Activated CD4-positive, alpha-beta T cell treated with anti-CD3 and anti-CD28 coated beads, Interleukin-2, amount 10 ng/mL, durations not matched to agents 24 days and 14 days (primary cell): ENCODE measurements at places on chromosomes 5 and 9. TPM values are rescaled to one million over a fixed set of nuclear protein-coding genes. Genes with fewer than 3 reads are reported as not detected.

DNA sequence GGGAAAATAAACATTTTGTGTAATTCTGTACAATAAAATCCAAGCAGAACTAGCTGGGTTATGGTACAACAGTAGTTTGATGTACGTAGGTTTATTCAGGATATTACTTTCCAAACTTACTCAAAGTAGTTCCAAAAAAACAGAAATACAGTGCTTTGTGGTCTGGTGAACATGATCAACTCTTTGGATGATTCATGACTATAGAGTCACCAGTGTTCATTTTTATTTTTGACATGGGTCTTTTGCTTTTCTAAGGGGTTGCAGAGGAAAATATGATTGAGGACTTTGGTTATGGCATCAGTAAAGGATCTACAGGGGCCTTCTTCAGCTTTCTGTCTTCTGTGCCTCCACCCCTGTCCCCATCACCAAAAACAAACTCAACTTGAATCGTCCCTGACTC is 127.2 kb downstream of the TLE4 start:
- DNase-seq, result no peak
- no peaks in the 10 kb centered on the region for H3K27me3 ChIP-seq
- peaks cover 24% of the 10 kb centered on the region for H3K4me1 ChIP-seq
- no peak overlapping the region for H3K27ac ChIP-seq
- H3K36me3 ChIP-seq, result peaks cover 5% of the 10 kb centered on the region
- no peak overlapping the region for H3K4me3 ChIP-seq

GRCh38 chr9:88370346-88370745 is 17.9 kb upstream of the SPIN1 start:
- peaks cover 12% of the 10 kb centered on the region for H3K27me3 ChIP-seq
- no peak overlapping the region for H3K27ac ChIP-seq
- DNase-seq, result no peak
- no peaks in the 10 kb centered on the region for H3K4me1 ChIP-seq

GRCh38 chr5:43367453-43367852 is 44.7 kb downstream of the CCL28 start:
- no peak overlapping the region for H3K4me3 ChIP-seq
- no peak for DNase-seq
- peaks cover 5% of the 10 kb centered on the region for H3K36me3 ChIP-seq
- H3K27me3 ChIP-seq, result no peaks in the 10 kb centered on the region
- no peaks in the 10 kb centered on the region for H3K4me1 ChIP-seq

DNA sequence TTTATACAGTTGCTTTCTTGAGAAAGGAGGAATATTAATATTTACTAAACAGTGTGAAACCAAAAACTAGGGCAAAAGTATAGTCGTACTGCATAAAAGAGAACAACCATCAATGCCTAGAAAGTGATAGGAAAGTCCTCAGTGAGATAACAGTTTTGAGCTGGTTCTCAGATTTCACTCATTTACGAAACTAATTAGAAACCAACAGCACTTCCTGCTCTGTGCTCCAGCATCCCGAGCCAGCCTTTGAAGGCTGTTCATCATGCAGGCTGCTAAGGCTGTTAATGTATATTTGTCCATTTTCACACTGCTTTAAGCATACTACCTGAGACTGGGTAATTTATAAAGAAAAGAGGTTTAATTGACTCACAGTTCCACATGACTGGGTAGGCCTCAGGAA is 2039.9 kb downstream of the EFNA5 start:
- no peak overlapping the region for H3K27ac ChIP-seq
- DNase-seq, result no peak
- no peaks in the 10 kb centered on the region for H3K27me3 ChIP-seq
- no peaks in the 10 kb centered on the region for H3K4me1 ChIP-seq
- H3K4me3 ChIP-seq, result no peak overlapping the region

GRCh38 chr9:68648971-68649370 is 56.1 kb upstream of the PIP5K1B start:
- H3K36me3 ChIP-seq, result peaks cover 4% of the 10 kb centered on the region
- H3K4me1 ChIP-seq, result peaks cover 51% of the 10 kb centered on the region
- peak overlapping the region; percentile 51 for H3K27ac ChIP-seq
- peak overlapping the region; percentile 31 for H3K4me3 ChIP-seq
- no peak for DNase-seq
- H3K27me3 ChIP-seq, result no peaks in the 10 kb centered on the region

- H3K27ac ChIP-seq, result no peak overlapping the region
- peaks cover 2% of the 10 kb centered on the region for H3K27me3 ChIP-seq
- no peak for DNase-seq
- peaks cover 13% of the 10 kb centered on the region for H3K4me1 ChIP-seq
- H3K4me3 ChIP-seq, result no peak overlapping the region
Observed at GRCh38 chr5:77262697-77263096, 52.2 kb downstream of the PDE8B start.

- H3K4me1 ChIP-seq, result no peaks in the 10 kb centered on the region
- H3K27ac ChIP-seq, result no peak overlapping the region
- no peak for DNase-seq
Observed at GRCh38 chr5:174186096-174186695, 140.7 kb downstream of the NSG2 start.

- peaks cover 21% of the 10 kb centered on the region for H3K4me1 ChIP-seq
- no peak overlapping the region for H3K4me3 ChIP-seq
- no peak for DNase-seq
- H3K36me3 ChIP-seq, result no peaks in the 10 kb centered on the region
- H3K27me3 ChIP-seq, result peaks cover 2% of the 10 kb centered on the region
- H3K27ac ChIP-seq, result no peak overlapping the region
Observed at GRCh38 chr5:41875121-41875520, 4.9 kb upstream of the OXCT1 start.

- DNase-seq, result no peak
- H3K36me3 ChIP-seq, result no peaks in the 10 kb centered on the region
- no peaks in the 10 kb centered on the region for H3K4me1 ChIP-seq
- H3K27me3 ChIP-seq, result no peaks in the 10 kb centered on the region
- no peak overlapping the region for H3K27ac ChIP-seq
Observed at GRCh38 chr5:5078009-5078897, 61.9 kb upstream of the ADAMTS16 start.

DNA sequence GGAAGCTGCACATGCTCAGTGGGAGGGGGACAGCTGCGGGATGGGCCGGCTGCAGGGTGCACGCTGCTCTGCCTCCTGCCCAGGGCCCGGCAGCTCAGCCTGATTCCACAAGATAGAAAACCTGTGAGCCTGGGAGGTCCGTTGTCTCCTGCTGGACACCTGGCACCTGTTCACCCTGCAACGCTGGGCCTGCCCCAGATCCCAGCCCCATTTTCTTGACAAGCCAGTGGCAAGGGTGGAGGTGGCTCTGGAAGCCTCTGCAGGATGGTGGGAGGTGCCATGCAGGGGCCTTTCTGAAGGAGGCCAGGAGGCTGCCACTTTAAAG is 68.1 kb upstream of the RNF130 start:
- no peaks in the 10 kb centered on the region for H3K36me3 ChIP-seq
- H3K4me3 ChIP-seq, result no peak overlapping the region
- no peak for DNase-seq
- peaks cover 9% of the 10 kb centered on the region for H3K4me1 ChIP-seq
- no peaks in the 10 kb centered on the region for H3K27me3 ChIP-seq
- H3K27ac ChIP-seq, result no peak overlapping the region

DNA sequence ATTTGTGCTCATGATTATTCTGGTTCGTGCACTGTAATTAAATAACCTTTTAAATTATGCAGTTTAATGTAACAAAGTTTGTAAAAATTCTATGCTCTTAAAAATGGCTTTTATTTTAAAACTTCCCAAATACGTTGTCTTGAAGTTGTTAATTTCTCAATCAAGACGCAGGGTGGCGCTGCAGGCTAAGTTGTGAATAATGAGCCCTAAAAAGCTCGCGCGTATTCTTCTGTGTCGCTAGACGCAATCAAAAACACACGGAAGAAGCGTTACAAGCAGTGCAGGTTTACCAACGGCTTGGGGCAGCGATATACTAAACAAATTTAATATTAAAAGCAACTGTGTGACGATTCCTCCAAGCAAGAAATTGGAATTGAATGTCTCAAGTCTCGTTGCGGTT is at the start of gene PCDHB4:
PCDHB4 (plus strand) TSS at position 256 of the 400 bp plus-strand sequence. CDS start 181 bp downstream, outside the sequence.
- DNase-seq, result no peak
- no peaks in the 10 kb centered on the region for H3K27me3 ChIP-seq
- H3K27ac ChIP-seq, result no peak within 1 kb of the TSS
- no peaks in the 10 kb centered on the region for H3K36me3 ChIP-seq
- no peak within 1 kb of the TSS for H3K4me3 ChIP-seq
- H3K4me1 ChIP-seq, result no peaks in the 10 kb centered on the region

DNA sequence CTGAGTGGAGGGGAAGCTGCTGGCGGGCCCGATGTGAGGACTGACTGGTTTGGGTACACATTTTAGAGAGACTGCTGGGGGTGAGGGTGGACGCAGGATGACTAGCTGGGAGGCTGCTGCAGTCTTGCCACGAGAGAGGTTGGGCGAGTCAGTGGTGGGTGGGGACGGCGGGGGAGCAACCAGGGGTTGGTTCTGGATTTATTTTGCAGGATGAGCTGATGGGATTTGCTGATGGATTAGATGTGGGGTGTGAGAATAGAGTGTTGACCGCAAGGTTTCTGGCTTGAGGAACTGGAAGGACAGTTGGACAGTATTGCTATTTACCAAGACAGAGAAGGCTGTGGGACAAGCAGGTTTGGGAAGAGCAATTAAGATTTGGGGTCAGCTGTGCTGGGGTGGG is 5.8 kb upstream of the NDST1 start:
- no peak overlapping the region for H3K4me3 ChIP-seq
- no peaks in the 10 kb centered on the region for H3K4me1 ChIP-seq
- peaks cover 3% of the 10 kb centered on the region for H3K27me3 ChIP-seq
- DNase-seq, result no peak
- H3K36me3 ChIP-seq, result no peaks in the 10 kb centered on the region

DNA sequence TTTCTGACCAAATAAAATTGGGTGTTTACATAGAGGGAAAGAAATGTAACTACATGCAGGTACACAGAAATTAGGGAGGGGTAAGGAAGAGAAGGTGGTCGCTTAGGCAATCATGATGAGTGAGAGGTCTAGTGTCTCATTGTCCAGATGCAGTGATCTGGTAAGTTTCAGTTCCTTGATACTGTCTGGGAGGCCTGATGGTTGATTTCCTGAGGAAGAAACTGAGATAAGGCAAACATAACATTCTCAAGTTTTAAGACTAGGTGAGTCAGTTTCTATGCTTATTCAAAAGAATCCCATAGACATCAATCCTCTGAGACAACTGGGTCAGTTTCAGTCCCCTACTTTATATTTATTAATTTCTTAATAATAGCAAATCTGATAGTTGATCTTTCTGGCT is 843.3 kb upstream of the CDH10 start:
- H3K27ac ChIP-seq, result no peak overlapping the region
- DNase-seq, result no peak
- no peak overlapping the region for H3K4me3 ChIP-seq
- H3K27me3 ChIP-seq, result no peaks in the 10 kb centered on the region
- H3K36me3 ChIP-seq, result no peaks in the 10 kb centered on the region
- H3K4me1 ChIP-seq, result no peaks in the 10 kb centered on the region

DNA sequence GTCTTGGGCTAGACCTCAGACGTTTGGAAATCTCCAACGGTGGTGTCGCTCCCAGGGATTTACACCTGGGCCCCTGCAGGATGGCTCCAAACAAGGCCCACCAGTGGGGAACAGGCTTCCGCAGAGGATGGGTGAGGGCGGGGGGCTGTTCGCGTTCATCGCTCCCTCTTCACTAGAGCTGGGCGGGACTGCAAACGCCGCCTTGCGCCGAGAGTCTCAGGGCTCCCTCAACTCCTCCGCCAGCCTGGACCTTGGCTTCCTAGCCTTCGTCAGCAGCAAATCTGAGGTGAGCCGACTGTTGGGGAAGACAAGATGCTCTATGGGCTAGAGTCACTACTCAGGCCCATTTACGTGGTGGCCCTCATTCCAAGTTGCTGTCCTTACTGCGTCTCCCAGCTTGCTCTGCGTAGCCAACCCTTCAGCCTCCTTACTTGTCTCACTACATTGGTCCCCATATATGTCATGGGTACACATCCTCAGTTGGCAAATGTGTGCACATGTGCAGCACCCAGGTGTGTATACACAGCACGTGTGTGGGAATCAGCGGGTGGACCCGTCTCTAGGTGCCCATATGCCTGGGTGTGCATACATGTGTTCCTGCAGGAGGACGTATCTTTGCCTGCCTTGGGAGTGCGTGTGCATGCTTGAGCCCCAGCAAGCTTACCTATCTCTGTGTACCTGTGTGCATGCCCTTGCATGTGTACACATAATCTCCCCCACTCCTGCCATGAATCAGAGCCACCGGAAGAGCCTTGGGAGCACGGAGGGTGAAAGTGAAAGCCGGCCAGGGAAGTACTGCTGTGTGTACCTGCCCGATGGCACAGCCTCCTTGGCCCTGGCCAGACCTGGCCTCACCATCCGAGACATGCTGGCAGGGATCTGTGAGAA is 10.5 kb downstream of the RGS14 start:
- no peak overlapping the region for H3K4me3 ChIP-seq
- no peak for DNase-seq
- H3K4me1 ChIP-seq, result peaks cover 53% of the 10 kb centered on the region
- H3K27me3 ChIP-seq, result no peaks in the 10 kb centered on the region
- H3K36me3 ChIP-seq, result peaks cover 42% of the 10 kb centered on the region

DNA sequence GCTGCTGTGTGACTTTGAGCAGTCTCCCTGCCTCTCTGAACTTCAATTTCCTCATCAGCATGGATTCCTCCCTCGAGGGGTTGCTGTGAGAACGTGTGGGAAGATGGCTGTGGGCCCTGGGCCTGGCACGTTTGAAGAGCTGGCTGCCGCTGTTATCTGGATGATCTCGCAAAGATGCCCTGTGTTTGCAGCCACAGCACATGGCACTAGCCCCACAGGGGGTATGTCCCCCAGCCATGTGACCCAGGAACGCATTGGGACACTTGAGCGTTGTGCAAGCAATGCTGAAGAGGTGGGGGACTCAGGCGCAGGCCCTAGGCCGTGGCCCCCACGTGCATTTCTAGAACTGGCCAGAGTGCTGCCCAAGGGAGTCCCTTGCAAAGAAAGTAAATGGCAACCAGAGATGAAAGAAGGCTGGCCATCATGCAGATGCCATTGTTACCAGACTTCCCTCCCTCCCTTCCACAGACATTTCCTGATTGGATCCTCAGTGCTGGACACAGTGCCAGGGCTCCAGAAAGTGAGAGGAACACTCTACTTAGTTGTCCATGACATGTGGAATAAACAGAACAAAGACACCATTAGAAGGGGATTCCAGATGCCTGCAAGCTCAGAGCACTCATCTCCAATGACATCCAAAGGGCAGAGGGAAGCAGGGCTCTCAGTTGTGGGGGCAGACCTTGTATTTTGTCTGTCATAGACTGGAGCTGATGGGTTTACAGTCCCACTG is 65.1 kb upstream of the NEURL1B start:
- no peaks in the 10 kb centered on the region for H3K36me3 ChIP-seq
- no peak overlapping the region for H3K4me3 ChIP-seq
- no peaks in the 10 kb centered on the region for H3K27me3 ChIP-seq
- no peak for DNase-seq

DNA sequence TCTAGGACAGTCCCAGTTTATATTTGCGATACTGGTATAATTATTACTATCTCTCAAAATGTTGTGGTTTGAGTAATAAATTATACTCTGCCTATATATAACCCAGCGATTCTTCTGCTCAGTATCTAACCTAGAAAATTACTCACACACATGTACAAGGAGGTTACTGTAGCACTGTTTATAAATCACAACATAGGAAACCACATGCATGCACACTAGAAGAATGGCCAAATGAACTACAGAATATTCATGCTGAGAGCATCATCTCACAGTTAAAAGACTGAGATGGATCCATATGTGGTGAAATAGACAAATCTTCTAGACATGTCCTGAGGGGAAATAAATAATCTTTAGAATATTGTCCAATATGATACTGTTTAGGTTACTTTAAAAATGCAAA is 62.1 kb downstream of the INSYN2B start:
- no peaks in the 10 kb centered on the region for H3K4me1 ChIP-seq
- no peak for DNase-seq
- no peaks in the 10 kb centered on the region for H3K27me3 ChIP-seq

TMEM141 gene
- 36.1 and 40.1 TPM in 2 replicates for total RNA-seq

GLDC gene
- total RNA-seq, result 0.73 and 1.1 TPM in 2 replicates

KCNIP1 gene
- not detected in 2 replicates for total RNA-seq

CA9 gene
- total RNA-seq, result 0.52 and 0.82 TPM in 2 replicates

BTNL8 gene
- 0.21 TPM in 1 of 2 replicates, not detected in the other for total RNA-seq
